Activated naive CD4-positive, alpha-beta T cell treated with anti-CD3 and anti-CD28 coated beads, Interleukin-2, amount 50 U/mL, for 72 hours (primary cell): ENCODE measurements at places on chromosomes 16 and 17.

DNA sequence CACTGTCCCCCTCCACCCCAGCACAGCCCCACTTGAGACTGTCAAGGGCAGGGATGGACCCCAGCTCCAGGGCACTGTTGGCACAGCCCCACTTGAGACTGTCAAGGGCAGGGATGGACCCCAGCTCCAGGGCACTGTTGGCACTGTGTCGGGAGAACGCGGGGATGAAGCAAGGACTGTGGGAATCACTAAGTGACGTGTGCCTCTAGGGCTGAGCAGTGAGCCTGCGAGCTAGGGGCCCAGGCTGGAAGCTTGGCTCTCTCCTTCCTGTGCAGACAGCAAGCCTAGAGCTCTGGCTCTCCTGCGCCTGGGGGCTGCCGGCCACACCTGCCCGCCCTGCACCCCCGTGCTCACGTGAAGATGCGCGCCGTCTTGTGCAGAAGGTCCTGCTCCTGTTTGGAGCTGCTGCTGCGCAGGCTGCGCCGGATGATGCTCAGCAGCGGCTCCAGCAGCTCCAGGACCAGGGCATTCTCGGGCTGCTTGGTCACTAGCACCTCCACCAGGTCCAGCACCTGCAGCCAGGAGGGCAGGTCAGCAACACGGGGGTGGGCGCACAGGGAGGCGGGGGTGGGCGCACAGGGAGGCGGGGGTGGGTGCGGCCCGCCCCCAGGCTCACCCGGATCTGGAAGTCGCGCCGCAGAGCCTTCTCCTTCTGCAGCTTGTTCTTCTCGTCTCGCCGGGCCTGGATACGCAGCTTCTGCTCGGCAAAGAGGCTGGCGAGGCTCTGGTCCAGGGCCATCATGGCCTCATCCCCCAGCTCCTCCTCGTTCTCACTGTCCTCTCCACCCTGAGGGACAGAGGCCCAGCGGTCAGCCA is 10.8 kb downstream of the MYBBP1A start:
- no peak for DNase-seq

GRCh38 chr16:19809693-19810092 is 75.0 kb downstream of the GPRC5B start:
- no peak for DNase-seq

DNA sequence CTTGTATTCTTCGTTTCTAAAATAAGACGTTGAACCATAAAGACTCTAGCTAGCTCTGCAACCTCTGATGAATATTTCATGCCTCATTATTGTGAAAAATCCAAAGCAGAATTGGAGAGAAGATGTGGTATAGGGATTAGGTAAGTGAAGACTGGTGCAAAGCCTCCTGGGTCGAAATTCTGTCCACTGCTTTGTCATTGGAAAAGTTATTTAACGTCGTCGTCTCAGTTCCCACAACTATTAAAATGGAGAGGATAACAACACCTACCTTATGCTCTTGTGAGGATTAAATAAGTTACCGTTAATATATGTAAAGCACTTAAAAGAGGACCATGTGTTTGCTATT is 1.4 kb upstream of the PRPSAP2 start:
- no peak for DNase-seq

DNA sequence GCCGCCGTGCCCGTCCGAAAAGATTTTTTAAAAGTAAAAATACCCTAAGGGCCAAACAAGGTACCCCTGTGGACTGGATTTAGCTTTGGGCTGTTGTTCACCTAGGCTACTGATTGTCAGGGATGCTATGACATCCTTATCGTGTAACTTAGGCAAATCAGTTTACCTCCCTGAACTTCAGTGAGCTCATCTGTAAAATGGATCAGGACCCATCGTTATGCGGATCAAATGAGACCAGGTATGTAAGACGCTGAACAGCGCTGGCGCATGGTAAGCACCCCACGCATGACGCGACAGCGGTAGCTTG is 658 bp upstream of the ZNF771 start:
- no peak for DNase-seq

DNA sequence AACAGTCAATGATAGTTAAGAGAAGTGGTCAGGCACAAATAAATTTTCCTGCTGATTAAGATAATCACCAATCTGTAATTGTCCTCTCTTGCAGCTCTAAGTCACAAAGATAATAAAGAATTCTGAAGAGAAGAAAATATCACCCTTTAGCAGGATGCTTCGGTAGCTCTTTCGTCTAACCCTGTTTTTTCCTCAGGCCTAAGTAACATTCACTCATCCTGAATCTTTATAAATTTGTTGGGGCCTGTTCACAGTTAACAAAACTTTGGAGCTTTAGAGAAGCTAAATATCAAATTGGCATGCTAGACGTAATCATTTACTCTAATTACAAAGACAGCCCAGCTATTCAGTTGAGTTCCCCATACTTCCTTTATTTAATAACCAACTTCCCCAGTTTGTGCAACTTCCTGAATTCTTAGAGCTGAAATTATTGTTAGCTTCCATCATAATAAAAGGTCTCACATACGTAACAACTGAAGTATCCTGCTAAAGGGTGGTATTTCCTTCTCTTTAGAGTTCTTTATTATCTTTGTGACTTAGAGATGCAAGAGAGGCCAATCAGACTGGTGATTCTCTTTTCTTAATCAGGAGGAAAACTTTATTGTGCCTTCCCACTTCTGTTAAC is 118.6 kb downstream of the TANGO6 start:
- no peak for DNase-seq
